ENCODE measurements at places on chromosomes 4 and X. TPM values are rescaled to one million over a fixed set of nuclear protein-coding genes. Genes with fewer than 3 reads are reported as not detected.

DNA sequence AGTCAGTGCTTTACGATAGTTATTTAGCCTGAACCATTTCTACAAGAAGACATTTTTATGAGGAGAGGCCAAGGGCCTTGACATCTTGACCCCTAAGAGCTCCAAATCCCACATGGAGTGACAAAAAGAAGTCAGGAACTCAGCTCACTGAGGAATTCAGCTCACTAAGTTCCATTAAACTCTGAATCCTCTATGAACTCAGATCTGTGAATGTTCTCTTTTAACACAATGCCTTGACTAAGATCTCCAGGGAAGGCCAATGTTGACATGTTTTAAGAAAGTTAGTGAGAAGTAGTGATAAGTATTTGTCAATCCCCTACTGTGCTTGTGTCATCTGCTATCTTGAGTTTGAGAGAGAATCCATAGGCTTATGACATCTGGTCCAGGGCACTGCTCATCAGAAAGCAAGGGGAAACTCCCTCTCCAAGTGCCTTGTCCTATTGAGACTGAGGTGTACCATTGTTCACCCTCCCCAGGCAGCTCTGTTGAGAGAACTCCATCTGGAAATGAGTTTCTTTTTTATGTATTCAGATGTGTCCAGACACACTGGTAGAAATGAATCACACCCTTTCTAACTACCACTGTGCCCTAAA, 68.7 kb upstream of the PCDH19 start:
- DNase-seq: no peak

DNA sequence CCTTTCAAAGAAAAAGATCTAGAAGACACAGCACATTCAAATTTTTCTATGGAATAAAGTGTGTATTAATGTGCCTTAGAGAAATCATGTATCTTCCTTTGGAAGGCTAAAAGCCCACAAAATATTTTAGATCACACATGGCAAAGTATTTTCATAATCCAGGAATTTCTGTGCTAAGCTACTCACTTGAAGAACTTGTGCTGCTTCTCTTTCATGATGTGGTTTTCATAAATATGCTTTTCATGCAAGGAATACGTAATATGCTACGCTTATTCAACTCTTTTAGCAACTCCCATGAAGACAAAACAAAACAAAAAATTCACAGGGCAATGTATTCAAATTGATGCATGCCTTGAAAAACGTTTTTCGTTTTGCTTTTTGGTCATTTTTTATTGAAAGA, 125.6 kb downstream of the ARHGAP24 start:
- DNase-seq: no peak

DNA sequence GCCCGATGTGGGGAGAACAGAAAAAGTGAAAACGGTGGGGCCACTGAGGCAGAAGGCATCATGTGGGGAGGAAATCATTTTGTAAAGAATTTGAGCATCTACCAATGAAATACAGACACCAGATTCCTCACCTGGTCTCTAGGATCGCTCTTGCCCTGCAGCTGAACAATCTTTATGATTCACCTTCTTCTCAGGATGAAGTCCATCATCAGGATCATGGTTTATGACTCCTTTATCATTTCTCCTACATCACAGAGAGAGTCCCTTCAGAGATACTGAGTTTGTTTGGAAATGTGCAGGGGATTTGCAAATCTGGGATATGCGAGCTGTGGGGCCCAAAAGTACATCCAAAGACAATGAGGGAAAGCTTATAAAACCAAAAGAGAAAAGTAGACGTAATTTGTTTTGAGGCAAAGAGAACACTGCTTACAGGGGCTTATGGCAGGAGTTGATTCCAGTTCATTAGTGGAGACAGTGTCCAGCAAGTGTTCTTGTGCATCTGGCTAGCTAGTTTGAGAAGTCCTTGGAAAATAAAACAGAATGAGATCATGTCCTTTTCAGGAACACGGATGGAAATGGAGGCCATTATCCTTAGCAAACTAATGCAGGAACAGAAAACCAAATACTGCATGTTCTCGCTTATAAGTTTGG, 15.3 kb upstream of the ANXA5 start:
- DNase-seq: no peak

Gene PUDP
- 57.5 TPM for total RNA-seq

Gene PPAT
- 55.6 TPM for total RNA-seq

Gene KLB
- 2.2 TPM for total RNA-seq

Measured in Caco-2 (cell line).